Activated T-cell treated with anti-CD3 and anti-CD28 coated beads, Interleukin-2, amount 50 U/mL, for 1 hour (primary cell): ENCODE measurements at places on chromosomes 1 and 21.

DNA sequence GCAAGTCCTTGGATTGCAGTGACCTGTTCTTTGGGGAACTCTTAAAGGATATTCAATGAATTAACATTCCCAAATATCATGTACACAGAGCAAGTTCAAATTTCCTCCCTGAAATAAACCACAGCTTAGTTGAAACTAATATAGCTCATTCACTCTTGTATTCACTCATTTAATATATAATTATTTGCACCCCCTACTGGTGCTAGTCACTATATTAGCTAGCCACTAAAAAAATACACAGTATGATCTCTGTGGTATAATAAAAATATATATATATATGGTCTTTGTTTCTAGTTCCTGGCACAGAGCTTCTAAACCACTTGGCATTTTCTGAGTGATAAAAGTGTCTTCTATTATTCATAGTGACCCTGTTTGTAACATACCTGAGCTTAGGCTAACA lies 177.3 kb upstream of the LYPLAL1 start:
- no peak for DNase-seq

- no peak for DNase-seq
Observed at GRCh38 chr1:246295968-246296367, 211.1 kb downstream of the SMYD3 start.

GRCh38 chr1:228224198-228225164 lies 16.6 kb downstream of the OBSCN start:
- DNase-seq, result no peak

GRCh38 chr1:229557913-229558414 lies 543 bp downstream of the ABCB10 start:
- DNase-seq, result peak; percentile 57

DNA sequence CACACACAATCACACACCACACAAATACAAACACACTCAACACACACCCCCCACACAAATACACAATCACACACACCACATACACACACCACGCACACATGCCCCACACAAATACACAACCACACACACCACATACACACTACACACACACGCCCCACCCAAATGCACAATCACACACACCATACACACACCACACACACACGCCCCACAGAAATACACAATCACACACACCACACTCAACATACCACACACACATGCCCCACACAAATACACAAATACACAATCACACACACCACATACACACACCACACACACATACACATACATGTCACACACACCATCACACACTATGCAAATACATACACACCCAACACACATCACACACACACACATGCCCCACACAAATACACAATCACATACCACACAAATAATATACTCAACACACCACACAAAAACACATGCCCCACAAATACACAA lies 50.2 kb downstream of the PRDM15 start:
- DNase-seq, result no peak

DNA sequence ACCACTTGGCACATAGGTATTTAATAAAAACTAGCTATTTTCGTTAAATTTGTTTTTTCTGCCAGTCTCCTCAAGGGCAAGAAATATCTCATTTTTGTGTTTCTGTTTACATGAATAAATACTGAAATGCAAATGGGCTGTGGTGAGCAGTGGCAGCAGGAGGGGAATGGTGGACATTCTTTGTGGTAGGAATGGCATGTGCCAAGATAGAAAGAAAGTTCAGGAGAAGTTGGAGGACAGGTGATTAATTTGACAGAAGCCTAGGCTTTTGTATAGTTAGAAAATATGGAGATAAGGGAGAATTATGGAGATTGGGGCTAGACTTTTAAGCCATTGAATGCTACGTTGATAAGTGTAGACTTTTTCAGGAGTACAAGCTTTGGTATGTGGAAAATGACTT lies 8.6 kb downstream of the RAP1A start:
- DNase-seq, result no peak

DNA sequence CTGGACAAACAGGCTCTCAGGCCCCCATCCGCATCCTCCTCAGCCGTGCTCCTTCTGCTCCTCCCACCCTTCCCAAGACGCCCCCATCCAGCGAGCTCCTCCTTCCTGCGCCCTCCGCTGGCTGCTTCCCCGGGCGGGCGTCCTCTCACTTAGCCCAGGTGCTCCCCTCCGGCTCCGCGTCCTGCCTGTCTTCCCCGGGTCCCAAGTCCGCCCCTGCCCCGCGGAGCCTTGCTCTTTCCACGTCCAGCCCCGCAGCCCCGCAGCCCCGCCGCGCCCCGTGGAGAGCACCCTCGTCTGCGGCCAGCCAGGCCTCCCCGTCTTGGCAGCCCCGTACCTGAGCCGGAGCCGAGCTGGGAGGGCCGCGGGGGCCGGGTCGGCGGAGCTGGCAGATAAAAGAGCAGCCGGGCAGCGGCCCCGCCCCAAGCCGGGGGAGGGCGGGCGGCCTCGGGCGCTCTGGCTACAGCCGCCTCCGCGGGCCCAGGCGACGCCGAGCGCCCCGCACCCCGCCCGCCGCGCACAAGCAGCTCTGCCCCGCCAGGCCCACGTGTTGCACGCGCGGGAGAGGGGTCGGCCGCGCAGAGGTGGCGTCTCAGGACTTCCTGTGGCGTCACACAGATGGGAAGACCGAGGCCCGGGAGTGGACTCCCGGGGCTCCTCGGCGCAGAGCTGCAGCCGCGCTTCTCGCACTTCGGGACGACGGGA lies at the start of gene PAQR7:
Gene PAQR7, minus strand, starts transcription at position 555 of the 702 bp plus-strand sequence. CDS start 11,869 bp downstream, outside the sequence.
- DNase-seq, result peak; percentile 67

DNA sequence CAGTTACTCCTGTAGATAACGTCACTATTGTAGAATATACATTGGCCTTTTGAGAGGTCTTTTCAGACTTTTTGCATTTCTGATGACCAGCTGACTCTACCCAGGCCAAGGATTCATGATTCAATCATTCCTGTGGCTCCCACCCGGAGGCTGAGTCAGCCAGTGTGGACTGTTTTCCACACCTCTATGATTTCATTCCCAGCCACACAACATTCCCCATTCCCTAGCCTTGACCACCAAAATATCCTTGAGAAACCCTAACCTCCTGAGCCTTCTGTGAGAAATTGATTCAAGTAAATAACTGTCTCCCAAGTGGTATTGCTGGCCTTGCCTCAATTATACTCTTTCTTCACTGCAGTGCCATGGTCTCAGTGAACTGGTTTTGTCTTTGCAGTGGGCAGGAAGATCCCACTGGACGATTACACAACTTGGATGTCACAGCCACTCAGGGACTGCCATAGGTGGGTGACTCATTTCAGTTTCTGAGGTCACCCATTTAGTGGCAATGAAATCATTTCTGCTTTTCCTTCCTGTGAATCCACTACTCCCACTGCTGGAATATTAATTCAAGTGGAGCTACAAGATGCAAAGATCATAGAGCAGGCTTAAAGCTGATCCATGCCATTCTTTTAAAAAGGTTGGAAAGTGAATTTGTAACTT lies 518.6 kb upstream of the ZP4 start:
- no peak for DNase-seq

- DNase-seq, result no peak
Observed at GRCh38 chr1:93576746-93577145, 104.9 kb downstream of the BCAR3 start.

DNA sequence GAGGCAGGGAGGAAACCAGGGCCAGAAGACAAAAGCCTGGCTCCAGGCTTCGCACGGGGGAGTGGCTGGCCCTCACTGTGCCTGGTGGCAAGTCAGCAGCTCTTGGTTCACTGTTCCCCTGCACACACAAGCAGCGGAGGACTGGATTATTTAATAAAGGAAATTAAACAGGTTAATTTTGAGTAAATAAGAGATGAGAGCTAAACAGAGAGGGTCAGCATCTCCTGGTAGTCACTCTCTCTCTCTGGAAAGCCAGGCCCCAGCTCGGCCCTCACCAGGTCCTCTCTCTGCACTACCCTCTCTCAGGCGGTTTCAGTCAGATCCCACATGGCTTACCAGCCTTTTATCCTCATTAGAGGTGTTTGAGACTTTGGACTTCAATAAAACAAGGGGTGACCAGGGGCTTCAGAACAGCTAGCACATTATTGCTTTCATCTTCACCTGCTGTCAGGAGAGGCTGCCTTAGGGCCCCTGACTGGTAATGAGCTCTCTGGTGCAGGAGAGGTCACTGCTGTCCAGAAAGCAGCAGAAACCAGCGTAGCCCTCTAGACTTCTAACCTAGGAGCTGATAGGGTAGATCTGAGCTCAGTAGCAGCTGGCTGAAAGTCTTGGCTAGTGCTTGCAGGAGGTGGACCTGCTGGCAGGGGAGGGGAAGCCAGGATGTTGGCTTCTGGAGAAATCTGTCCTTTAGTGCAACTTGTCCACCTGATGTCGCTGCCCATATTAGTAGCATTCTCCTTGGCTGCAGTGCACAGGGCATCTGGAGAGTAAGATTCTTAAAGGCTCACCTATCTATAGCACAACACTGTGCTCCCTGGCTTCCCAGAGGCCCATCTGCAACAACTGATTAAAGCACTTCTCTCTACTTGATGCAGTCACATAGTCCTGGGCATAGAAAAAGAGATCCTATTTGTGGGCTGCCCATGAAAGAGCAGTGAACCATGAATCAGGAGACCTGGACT lies 45.9 kb downstream of the SYT6 start:
- no peak for DNase-seq

- DNase-seq, result no peak
Observed at GRCh38 chr1:1857096-1857703, 33.7 kb downstream of the GNB1 start.

DNA sequence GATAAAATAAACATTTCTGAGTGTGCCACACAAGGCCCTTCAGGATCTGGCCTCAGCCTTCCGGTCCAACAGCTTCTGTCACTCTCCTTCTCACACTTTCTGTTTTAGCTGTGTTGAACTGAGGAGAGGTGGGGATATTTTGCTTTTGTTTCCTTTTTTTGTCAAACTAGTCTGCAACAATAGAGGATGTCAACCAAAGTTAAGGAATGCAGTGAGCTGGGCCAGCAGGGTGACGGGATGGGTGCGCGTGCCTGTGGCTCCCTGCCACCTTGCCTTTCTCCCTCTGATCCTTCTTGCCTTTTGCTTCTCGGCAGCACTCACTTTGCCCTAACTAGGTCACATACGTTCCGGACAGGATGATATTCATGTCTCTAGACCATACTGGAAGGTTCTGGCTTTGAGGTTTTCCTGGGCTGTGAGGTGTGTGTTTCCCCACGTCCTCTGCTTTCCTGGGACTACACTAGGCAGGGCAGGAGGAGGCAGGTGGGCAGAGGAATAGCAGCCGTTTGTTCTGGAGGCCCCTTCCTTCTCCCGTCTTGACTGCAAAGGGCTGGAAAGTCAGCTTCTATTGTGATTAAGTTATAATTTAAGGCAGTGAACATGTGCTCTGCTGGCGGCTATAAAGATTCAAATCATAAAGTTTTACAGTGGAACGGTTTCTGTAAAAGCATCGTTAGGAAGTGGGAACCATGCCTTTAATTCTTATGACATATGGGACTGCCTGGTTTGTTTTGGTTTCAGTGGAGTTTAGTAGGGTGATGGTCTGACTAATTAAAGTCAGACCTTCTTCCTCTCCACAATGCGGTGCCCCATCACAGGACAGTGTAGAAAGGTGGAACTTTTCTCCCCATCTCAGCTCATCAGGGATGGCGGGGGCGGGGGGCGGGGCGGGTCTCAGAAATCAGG lies 67.8 kb downstream of the RNF220 start:
- DNase-seq, result no peak
